Chondrocyte (in vitro differentiated cells): ENCODE measurements at places on chromosomes 3 and 15. TPM values are rescaled to one million over a fixed set of nuclear protein-coding genes. Genes with fewer than 3 reads are reported as not detected.

Gene APOD
- 2.1 to 26.1 TPM (median 2.9 TPM) in 3 replicates for total RNA-seq

Gene KLHDC8B
- total RNA-seq = 15.6 to 40.8 TPM (median 35.1 TPM) in 3 replicates

GRCh38 chr3:123881771-123882170 lies 2.4 kb downstream of the MYLK start:
- DNase-seq = no peak

- no peak for DNase-seq
Measured at GRCh38 chr3:61877359-61878138, 316.2 kb downstream of the PTPRG start.

GRCh38 chr15:90412356-90413194 lies 24.5 kb downstream of the IQGAP1 start:
- DNase-seq = no peak

- DNase-seq = no peak
Measured at GRCh38 chr15:100919481-100920405, 586 bp downstream of the LRRK1 start.

- no peak for DNase-seq
Measured at GRCh38 chr3:69178082-69178481, 55.7 kb upstream of the LMOD3 start.

- no peak for DNase-seq
Measured at GRCh38 chr15:96183867-96184266, 146.6 kb upstream of the NR2F2 start.

DNA sequence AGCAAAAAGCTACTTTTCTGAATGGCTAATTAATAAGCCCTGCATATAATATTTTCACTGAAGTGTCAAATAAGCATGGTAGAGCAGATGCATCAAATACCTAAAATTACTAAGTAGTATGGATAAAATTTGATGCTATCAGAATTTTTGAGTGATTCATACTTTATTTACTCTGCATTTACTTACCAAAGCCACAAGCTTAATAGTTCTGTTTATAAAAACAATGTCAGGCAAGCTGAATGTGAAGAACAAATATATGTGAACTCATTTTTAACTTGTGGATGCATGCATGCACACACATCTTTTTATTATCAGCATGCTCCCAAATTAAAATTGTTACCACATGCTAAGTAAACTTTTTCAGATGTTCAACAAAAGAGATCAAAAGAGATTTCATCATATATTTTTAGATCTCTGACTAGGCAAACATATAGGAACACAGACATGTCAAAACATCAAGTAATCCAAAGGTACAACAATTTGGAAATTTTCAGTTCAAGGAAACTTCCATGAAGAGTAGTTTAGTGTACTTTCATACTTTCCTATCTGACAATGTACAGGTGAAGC lies 969.4 kb downstream of the ROBO1 start:
- DNase-seq = no peak

GRCh38 chr15:67137951-67138848 lies 72.8 kb downstream of the SMAD3 start:
- no peak for DNase-seq

Gene GOLGA8G
- total RNA-seq = not detected in 3 replicates

Gene MYRIP
- 0.12 to 0.39 TPM in 2 of 3 replicates, not detected in the other for total RNA-seq

- DNase-seq = no peak
Measured at GRCh38 chr3:77427528-77427927, 387.6 kb downstream of the ROBO2 start.
